ENCODE measurements at places on chromosomes 12 and 14.
A peak's percentile ranks its signal among the peaks of the same experiment; 100 is the strongest.

- ATAC-seq: no peak
Measured at GRCh38 chr12:52280319-52280795, 5.9 kb downstream of the KRT86 start.

- no peak for ATAC-seq
Measured at GRCh38 chr14:62528296-62528695, 517.0 kb downstream of the KCNH5 start.

DNA sequence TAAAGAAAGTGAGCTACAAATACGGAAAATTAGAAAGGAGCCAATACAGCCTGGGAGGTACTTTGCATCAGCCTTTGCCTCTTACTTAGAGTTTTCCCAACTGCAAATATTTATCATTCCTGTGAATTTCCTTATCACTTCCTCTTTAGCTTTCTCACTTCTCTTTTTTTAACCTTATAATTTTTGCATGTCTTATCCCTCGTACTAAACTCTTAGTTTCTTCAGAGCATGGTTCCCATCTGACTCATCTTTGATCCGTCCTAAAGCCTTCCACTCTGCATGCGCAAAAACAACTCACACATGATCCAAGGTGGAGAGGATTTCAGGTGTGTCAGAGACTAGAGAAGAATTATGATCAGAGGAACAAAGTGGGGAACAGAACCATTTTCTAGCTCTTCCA is 9.6 kb upstream of the SNAPC1 start:
- ATAC-seq: peak; percentile 73

DNA sequence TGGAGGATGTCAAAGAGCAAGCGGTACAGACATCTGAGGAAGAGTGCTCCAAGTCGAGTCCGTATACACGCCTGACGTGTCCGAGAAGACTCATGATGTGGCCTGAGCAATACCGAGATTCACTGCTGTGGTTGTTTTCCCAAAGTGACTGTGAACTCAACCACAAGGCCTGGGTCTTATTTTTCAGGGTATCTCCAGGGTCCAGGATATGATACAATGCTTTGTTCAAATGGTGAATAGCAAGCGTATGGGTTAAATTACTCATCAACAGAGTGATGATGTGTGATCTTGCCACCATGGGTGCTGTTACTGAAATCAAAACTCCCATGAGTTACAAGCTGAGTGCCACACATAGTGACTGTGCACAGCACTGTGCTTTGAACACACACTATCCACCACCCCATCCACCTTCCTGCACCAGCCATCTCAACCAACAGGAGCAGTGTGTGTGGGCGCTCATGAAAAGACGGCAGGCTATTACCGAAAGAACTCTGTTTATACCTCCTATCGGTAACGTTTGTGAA is 109.6 kb downstream of the BCAT1 start:
- ATAC-seq: peak; percentile 93

GRCh38 chr14:72217135-72217534 is 284.9 kb downstream of the RGS6 start:
- ATAC-seq: no peak

GRCh38 chr12:5912437-5913334 is 32.4 kb downstream of the ANO2 start:
- peak; percentile 17 for ATAC-seq

GRCh38 chr12:86249851-86250250 is 6.3 kb downstream of the MGAT4C start:
- no peak for ATAC-seq

- no peak for ATAC-seq
Measured at GRCh38 chr14:68865542-68865941, 72.7 kb upstream of the ZFP36L1 start.

GRCh38 chr12:45928309-45928708 is 62.1 kb downstream of the SCAF11 start:
- ATAC-seq: no peak

DNA sequence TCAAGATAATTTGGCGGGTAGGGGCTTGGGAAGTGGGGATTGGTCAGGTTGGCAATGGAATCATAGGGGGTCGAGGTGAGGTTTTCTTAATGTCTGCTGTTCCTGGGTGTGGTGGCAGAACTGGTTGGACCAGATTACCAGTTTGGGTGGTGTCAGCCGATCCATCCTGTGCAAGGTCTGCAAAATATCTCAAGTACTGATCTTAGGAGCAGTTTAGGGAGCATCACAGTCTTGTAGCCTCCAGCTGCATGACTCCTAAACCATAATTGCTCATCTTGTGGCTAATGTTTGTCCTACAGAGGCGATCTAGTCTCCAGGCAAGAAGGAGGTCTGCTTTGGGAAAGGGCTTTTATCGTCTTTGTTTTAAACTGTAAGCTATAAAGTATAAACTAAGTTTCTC is 868.4 kb downstream of the DIO2 start:
- ATAC-seq: no peak

- no peak for ATAC-seq
Measured at GRCh38 chr14:54638135-54638446, 71.2 kb downstream of the SAMD4A start.

- ATAC-seq: peak; percentile 35
Measured at GRCh38 chr12:74538491-74539258, 1.0 kb downstream of the ATXN7L3B start.

- ATAC-seq: no peak
Measured at GRCh38 chr12:107992870-107993451, 136.1 kb upstream of the WSCD2 start.

- peak; percentile 82 for ATAC-seq
Measured at GRCh38 chr14:93332397-93332852, 411 bp downstream of the BTBD7 start.

- ATAC-seq: no peak
Measured at GRCh38 chr12:115953450-115953849, 324.0 kb downstream of the MED13L start.

GRCh38 chr12:52442600-52443061 is 8.5 kb upstream of the KRT75 start:
- ATAC-seq: no peak

- ATAC-seq: no peak
Measured at GRCh38 chr12:121839993-121840761, 18.5 kb downstream of the HPD start.

GRCh38 chr14:60165547-60165876 is 314 bp upstream of the DHRS7 start:
- peak; percentile 32 for ATAC-seq

GRCh38 chr12:128138125-128138524 is 128.8 kb upstream of the TMEM132C start:
- ATAC-seq: no peak

Data from stimulated activated memory B cell treated with anti-CD40 and anti-IgM and Interleukin-4, amounts not matched to agents 10 μg/mL and 1 μg/mL and 100 μg/mL, for 72 hours (primary cell).